Ecto neural progenitor cell (in vitro differentiated cells): ENCODE measurements at places on chromosomes 11 and 22.

DNA sequence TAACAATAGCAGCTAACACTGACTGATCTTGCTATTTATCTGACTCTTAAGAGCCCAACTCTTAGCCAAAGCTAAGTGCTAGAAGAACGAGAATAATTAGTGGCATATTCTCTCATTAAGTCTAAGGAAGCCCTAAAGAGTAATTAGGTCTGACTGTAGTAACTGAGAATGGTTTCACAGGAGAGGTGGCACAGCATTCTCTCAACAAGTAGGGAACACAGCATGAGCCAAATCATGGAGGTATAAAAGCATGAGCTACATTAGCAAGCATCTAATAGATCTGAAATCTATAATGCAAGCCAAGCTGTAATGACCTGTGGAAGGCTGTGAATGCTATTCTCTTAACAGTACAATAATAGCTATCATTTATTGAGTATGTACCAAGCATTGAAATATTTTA is 230.6 kb downstream of the TTC28 start:
- DNase-seq = no peak

- no peak for DNase-seq
Measured at GRCh38 chr11:16001899-16002426, 354.4 kb downstream of the SOX6 start.

DNA sequence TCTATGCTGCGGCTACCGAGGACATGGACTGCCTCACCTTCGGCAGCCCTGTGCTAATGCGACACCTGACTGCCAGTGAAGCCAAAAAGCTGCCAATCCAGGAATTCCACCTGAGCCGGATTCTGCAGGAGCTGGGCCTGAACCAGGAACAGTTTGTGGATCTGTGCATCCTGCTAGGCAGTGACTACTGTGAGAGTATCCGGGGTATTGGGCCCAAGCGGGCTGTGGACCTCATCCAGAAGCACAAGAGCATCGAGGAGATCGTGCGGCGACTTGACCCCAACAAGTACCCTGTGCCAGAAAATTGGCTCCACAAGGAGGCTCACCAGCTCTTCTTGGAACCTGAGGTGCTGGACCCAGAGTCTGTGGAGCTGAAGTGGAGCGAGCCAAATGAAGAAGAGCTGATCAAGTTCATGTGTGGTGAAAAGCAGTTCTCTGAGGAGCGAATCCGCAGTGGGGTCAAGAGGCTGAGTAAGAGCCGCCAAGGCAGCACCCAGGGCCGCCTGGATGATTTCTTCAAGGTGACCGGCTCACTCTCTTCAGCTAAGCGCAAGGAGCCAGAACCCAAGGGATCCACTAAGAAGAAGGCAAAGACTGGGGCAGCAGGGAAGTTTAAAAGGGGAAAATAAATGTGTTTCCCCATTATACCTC is 3.3 kb downstream of the FEN1 start:
- DNase-seq = no peak

GRCh38 chr11:88683024-88683423 is 345.5 kb upstream of the CTSC start:
- no peak for DNase-seq

DNA sequence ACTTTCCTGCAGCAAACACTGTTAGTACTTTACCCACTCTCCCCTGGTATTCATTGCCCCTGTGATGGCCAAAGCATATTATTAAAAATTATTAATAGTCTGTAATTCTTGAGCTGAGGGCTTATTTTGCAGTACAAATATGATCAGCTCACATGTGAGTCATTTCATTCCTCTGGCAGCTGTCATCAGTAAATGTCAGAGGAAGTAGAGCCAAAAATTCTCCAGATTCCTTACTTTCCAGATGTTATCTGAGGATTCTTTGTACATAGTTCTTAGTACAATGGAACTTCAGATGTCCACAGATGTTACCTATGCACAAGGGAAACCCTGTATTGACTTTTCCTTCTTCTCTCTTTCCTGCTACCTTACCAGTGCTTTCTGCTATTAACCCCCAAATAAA is 12.5 kb downstream of the OR5B3 start:
- no peak for DNase-seq

GRCh38 chr11:10993186-10993585 is 135.3 kb upstream of the ZBED5 start:
- no peak for DNase-seq

DNA sequence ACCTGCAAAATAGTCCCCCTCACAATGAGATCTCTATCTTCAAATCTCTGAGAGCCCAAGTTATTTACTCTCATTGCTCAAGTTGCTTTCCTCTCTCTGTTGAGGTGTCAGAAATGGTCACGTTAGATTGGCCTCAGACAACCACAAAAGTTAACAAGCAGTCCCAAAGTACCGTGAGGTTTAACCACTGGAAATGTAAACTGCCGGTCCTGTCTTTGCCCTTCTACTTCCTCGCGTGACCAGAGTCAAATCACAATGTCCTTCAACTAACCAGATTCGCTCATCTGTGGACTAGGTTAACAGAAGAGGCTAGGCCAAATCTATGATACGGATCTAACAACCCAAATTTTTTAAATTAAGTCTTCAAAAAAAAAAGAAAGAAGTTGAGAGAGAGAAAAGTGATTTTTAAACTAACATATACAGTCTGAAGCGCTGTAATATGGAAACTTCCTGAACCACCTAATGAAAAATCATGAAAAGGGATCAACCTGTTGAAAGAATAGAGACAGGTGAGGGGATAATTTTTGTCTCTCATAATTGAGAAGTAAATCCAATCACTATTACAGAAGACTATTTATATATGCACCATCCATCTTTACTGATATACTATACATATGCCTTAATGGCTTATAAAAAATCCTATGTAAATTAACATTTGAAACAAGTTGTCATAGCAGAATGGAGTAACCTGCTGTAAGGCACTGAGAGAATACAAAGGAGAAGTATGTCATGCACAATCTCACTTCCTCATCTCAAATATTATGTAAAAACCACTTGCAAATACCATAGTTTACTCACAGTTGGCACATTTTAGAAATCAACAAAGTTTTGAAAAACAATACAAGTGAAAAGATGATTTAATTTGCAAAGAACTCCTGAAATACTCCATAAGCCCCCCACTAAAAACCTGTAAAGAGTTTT is 3.3 kb upstream of the JAML start:
- no peak for DNase-seq

- no peak for DNase-seq
Measured at GRCh38 chr11:2202071-2202899, 30.7 kb upstream of the TH start.

- peak; percentile 94 for DNase-seq
Measured at GRCh38 chr11:18012906-18013781, at the start of gene SERGEF. TSS of gene SERGEF (minus strand) at chr11:18013047. CDS start at chr11:18013010, 37 bp downstream.

- DNase-seq = no peak
Measured at GRCh38 chr11:65730461-65730860, 9.9 kb upstream of the RNASEH2C start.

GRCh38 chr11:110762590-110762989 is 50.4 kb upstream of the ARHGAP20 start:
- DNase-seq = no peak

DNA sequence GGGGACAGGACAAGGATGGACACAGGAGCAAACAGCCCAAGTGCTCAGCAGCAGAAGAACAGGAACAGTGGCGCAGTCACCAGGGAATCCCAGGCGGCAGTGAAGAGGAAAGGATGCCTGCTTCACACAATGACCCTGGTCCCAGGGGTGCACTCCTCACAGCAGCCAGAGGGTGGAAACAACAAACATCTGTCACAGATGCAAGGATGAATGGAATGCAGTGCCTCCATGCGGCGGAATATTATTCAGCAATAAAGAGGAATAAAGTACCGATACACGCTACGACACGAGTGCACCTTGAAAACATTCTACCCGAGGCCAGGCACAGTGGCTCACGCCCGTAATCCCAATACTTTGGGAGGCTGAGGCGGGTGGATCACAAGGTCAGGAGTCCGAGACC is 12.7 kb downstream of the CSNK1E start:
- DNase-seq = no peak

- DNase-seq = no peak
Measured at GRCh38 chr22:38861170-38861876, 10.7 kb downstream of the CBX6 start.

DNA sequence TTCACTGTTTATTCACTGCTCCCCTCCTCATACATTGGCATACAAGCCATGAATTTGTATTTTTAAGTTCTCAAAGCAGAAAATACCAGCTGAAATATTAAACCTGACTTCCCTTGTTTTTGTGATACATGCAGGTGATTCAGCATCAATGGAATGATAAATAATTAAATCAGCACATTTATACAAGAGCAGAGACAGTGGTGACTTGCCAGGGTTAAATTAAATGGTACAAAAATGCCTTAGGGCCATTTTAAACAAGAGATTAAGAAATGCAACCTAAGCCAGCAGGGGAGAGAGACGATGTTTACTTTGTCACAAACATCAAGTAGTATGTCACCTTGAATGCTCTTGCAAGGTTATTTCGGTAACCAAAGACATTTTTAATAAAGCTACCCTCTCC is 95.9 kb upstream of the DDI1 start:
- no peak for DNase-seq

- no peak for DNase-seq
Measured at GRCh38 chr11:1570001-1570453, 2.0 kb downstream of the DUSP8 start.

- no peak for DNase-seq
Measured at GRCh38 chr11:26622181-26622580, 50.1 kb upstream of the MUC15 start.

- no peak for DNase-seq
Measured at GRCh38 chr11:45423036-45423435, 136.9 kb upstream of the SYT13 start.

DNA sequence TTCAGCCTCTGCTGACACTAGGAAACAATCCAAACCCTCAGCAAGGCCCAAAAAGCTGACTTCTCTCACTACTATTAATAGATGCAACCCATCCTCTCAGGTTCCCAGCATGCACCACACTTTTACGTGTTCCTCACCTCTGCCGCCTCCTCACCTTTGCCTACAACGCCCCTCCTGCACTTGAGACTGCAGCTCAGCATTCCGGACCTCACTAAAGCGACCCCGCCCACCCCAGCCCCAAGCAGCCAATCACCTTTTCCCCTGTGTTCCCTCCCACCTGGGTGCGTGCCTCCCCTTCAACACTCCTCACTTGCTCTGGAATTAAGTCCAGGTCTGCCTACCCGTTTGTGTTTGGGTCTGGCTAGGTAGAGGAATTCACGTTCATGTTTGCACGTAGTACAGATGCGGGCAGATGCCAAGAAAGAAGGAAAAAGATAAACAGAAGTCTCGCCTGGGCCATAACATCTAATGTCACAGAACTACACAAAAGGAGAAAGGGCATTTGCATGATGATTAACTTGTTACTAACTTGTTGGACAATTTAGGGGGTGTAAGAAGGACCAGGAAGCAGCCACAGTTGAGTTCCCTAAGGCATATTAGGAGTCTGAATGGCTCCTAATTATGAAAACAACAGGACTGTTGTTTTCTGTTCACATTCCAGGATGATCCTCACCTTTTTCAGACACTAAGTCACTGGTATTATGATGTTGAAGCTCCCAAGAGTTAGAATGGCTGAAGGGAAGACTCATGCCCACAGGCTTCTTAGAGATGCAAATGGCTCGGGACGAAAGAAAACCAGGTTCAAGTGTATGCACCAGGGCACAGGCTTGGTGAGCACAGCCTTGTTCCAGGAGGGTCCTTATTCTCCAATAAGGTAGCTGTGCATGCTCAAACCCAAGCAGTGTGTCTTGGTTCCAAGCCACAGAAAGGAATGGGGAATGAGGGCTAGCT is 102.2 kb downstream of the MICAL3 start:
- peak; percentile 68 for DNase-seq

DNA sequence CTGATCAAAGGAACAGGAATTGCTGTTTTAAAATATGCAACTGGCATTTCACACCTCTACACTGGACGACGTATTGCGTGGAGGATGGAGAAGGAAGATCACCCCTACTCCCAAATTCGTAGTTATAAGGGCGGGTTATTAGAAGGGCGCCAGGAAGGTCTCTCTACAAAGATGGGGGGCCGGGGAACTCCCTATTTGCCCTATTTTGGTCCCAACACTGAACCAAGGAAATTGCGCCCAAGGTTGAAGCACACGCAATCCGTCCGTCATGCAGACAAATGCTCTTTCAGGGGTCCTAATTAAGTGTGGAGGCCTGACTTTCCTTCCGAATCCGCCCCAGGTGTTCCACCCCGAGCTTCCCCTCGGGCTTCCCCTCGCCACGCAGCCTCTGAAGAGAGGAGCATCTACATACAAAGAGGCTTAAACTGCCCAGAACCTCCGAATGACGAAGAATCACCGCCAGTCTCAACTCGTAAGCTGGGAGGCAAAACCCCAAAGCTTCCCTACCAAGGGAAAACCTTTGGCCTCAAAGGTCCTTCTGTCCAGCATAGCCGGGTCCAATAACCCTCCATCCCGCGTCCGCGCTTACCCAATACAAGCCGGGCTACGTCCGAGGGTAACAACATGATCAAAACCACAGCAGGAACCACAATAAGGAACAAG is 396 bp downstream of the NPAT start:
- DNase-seq = no peak

DNA sequence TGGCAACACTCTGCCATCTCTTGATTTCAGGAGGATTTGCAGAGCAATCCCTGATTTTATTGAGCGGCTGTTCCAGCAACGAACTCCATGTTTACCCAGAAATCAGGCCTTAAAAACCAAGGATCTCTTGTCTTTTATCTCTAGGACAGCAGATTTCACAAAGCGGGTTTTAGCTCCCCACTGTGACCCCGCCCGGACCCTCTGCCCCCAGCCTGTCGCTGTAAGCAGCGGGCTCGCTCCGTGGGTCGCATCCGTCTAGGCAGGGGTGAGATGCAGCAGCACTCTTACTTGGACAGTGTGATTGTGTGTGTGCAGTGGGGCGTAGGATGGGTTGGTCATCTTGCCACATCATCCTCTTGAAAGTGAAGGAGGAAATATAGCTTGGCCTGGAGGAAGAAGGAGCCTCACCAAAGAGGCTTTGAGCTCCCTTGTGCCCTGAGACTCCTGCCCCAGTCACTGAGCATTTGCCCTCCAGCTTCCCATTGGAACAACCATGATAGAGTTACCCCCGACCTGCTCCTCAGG is 189.2 kb upstream of the TBCEL start:
- DNase-seq = no peak

DNA sequence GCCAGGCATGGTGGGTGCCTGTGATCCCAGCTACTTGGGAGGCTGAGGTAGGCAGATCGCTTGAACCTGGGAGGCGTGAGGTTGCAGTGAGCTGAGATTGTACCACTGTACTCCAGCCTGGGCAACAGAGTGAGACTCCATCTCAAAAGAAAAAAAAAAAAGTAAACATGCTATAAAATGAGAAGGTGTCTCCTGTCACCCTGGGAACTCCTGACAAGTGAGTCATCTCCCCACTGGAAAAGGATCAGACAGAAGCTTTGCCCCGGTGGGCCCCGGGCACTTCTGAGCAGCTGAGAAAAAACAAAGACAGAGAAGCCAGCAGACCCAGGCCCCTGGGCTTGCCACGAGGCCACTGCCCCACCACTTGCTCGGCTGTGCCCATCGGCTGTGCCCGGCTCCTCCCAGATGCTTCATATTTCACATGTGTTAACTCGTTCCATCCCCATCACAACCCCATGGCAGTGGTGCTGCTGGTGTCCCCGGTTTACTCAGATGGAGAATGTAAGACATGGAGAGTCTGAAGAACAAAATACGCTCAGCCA is 22.3 kb downstream of the TTLL1 start:
- DNase-seq = no peak

GRCh38 chr11:108909921-108910320 is 245.1 kb downstream of the DDX10 start:
- DNase-seq = no peak
